ENCODE measurements at places on chromosomes 6 and 20. TPM values are rescaled to one million over a fixed set of nuclear protein-coding genes. Genes with fewer than 3 reads are reported as not detected.

DNA sequence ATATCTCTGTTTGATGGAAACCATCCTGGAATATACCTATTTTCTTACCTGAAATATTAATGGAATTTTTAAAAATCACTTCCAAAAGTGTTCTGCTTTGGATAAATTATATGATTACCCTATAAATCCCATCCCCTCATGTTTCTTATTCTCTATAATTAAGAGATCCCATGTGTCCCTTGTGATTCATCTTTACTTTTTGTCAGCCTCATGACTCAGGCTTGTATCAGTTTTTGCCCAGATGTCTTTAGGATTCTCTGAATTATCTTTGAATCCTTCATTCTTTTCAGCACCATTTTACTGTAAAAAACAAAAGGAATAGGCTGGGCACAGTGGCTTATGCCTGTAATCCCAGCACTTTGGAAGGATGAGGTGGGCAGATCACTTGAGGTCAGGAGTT is 804.5 kb upstream of the CITED2 start:
- no peak for DNase-seq

GRCh38 chr6:118659513-118660217 is 8.3 kb upstream of the CEP85L start:
- DNase-seq: no peak

GRCh38 chr20:38855356-38855755 is 49.9 kb downstream of the PPP1R16B start:
- no peak for DNase-seq

DNA sequence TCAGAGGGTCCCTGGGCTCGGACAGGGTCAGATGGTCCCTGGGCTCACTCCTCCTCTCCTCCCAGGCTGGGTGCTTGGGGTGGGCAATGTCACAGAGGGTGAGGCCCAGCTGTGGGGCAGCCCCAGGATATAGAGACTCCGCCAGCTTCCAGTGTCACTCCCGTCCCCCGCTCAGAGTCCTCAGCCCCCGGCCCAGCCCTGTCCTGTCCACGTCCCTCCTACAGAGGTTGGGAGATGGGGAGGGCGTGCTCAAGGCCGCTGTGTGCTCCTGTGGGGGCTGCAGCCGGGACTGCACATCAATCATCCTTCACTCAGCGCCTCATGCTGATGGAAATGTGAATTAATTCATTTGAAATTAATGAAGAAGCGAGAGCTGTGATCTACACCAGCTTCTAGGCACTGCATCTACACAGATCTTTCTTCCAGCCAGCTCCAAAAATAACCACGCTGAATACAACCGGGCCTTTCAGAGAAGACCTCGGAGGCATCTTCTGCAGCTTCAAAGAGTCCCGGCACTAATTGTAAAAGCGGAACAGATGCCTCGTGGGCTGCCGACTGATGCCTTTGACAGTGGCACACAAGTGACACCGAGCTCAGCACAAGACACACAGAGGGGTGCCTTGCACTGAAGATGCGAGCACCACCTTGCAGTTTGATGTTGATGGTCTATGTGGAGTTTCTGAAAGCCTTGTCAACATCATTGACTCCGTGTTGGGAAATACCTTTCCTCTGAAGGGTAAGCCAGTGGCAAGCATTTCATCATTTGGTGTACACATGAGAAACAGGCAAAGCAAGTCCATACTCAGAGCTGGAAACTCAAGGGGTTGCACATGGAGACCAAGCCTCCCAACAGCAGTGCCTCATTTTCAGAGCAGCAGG is 39.3 kb downstream of the DACT2 start:
- DNase-seq: no peak

DNA sequence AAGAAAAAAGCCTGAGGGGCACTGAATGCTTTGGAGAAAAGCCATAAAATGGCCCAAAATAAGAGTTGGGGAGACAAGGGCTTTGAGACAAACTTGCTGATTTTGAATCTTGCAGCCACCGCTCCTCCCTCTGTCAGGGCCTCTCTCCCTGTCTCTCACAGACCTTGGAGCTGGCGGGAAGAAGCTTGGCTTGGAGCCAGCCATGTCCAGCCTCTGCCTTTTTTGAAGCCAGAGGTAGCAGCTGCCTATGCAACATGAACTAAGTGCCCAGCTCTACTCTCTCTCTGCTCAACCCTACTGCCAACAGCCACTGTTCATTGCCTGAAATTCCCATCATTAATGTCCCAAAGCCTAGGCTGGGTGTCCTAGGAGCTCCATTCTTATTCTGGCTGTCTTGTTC is 63.7 kb upstream of the CTNNBL1 start:
- DNase-seq: no peak

DNA sequence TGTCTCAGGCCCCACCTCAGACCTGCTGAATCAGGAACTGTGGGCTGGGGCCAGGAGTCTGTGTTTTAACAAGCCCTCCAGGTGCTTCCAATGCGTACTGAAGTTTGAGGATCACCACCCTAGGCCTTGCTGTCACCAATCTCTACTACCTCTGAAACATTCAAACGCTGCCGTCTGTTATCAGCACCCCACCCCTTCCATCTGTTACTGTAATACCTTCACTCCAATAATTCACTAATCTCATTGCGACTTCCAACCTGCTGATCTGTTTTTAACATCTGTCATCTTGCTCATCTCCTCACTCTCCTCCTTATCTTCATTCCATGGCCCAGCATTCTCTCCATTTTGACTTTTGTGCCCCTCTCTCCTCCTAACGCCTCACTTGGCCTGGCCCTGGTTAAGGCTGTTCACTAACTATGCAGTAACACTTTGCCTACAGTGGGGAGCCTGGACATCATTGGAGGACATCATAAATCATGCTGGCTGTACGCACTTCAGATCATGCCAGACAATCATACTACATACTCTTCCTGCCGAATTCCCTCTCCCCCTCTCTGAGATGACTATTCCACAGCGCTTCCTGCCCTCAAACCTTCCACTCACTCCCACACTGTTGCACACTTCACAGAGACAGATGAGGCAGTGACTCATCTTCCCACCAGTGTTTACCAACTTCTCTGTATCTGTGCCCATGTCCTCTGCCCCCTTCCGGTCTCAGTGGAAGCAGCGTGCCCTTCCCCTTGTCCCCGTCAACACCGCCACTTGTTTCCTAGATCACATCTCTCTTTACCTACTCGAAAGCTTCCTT is 3.0 kb upstream of the GUCA1B start:
- DNase-seq: no peak

The MARCKS gene
- total RNA-seq: 193 TPM

The CALHM4 gene
- total RNA-seq: not detected

The CD93 gene
- 72.8 TPM for total RNA-seq

The C20orf202 gene
- total RNA-seq: 0.21 TPM

The LINC00237 gene
- total RNA-seq: not detected
